ENCODE measurements at places on chromosomes 1 and 21.

DNA sequence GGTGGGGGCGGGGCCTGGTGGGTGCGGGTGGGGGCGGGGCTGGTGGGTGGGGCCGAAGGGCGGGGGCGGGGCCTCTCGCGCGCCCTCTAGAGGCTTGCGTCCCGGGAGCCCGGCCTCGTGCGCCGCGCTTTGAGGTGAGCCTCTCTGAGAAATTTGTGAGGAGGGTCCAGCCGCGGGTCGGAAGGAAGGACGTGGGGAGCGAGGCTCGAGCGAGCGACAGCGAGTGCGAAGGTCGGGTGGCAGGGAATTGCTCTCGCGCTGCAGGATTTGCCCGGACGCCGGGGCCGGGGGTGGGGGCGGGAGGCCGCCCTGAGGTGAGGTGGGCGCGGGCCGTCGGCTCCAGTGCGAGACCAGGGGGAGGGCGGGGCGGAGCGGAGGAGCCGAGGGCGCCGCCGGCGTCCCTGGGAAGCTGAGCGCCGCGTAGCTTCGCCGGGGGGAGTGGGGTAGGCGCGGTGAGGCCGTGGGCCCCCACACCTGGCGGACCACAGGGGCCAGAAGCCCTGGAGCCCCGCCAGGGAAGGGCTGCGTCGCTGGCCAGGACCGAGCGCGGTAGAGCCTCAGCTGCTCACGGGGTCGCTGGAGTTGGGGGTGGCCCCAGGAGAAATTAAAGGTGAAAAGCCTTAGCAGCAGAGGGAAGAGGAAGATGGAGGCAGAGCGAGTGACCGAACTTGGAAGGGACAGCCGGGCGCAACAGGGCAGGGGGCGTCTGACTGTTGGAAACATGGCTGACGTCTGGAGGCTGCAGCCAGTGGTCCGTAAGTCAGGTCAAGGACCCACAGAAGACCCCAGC, 754 bp upstream of the LSS start:
- peak; percentile 17 for DNase-seq

GRCh38 chr1:92459871-92460320, 26.8 kb downstream of the GFI1 start:
- DNase-seq, result no peak

DNA sequence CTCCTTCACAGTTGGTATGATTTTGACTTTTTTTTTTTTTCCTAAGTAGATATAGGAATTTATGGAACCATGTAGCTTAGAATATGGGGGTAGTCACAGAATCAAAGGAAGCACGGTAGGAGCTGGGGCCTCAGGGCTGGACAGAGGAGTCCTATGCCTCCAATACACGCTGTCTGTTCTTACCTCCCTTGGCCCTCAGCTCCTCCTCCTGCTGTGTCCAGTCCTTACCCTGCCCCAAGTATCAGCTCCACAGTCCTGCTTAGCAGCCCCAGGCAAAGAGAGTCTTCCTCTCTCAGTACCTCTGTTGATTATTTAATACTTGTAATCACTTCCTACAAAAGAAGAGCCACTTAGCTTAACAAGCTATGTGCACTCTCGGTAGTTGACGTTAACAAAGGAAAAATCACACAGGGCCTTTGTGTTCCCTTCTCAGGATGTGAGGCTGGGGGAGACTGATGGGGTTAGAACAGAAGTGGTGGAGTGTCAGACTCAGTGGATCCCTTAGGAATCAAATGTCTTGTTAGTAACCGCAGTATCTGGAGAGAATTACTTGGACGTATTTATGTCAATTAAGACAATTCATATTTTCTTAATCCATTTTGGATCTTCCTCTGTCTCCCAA, 292.3 kb downstream of the HHAT start:
- no peak for DNase-seq

- DNase-seq, result no peak
Measured at GRCh38 chr1:153612755-153613331, at the start of gene S100A16. TSS of gene S100A16 (minus strand) at chr1:153613137. CDS start at chr1:153608151, 4,986 bp downstream.

GRCh38 chr1:81582467-81582986, 218.2 kb upstream of the ADGRL2 start:
- no peak for DNase-seq

DNA sequence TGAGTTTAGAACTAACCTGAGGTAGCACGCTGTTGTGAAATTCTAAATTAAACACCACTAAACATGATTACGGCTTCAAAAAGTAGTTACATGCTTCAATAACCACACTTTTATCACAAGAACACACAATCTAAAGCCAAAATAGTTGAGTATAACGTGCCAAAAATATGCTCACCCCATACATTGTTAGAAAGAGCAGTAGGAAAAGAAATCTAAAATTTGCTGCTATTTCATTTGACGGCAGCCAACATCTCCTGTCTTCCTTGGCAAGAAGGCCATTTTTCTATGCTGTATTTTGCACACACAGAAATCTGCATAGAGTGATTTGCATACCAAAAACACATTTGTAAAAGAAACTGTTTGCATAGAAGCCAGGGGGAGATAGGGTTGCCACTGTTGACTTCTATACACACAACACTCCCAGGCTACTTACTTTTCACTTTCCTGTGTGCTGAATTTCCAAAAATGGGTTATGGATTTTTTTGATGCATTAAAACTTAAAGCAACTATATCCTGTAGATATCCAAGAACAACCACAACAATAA, 42.9 kb upstream of the DMRTB1 start:
- DNase-seq, result no peak

- DNase-seq, result no peak
Measured at GRCh38 chr21:35316933-35317332, 267.8 kb upstream of the RUNX1 start.

- no peak for DNase-seq
Measured at GRCh38 chr1:40248412-40248811, 675 bp downstream of the TMCO2 start.

- DNase-seq, result no peak
Measured at GRCh38 chr1:112849425-112850033, 106.5 kb downstream of the SLC16A1 start.

- DNase-seq, result no peak
Measured at GRCh38 chr1:39829791-39830533, 41.3 kb upstream of the BMP8B start.

- no peak for DNase-seq
Measured at GRCh38 chr1:218254296-218254946, 30.7 kb upstream of the RRP15 start.

- DNase-seq, result no peak
Measured at GRCh38 chr1:115765091-115765490, 3.4 kb downstream of the CASQ2 start.

- no peak for DNase-seq
Measured at GRCh38 chr1:231046730-231047395, 6.8 kb upstream of the FAM89A start.

GRCh38 chr1:174022976-174023277, 770 bp upstream of the RC3H1 start:
- no peak for DNase-seq

- no peak for DNase-seq
Measured at GRCh38 chr1:58030456-58030855, 516.1 kb downstream of the OMA1 start.

DNA sequence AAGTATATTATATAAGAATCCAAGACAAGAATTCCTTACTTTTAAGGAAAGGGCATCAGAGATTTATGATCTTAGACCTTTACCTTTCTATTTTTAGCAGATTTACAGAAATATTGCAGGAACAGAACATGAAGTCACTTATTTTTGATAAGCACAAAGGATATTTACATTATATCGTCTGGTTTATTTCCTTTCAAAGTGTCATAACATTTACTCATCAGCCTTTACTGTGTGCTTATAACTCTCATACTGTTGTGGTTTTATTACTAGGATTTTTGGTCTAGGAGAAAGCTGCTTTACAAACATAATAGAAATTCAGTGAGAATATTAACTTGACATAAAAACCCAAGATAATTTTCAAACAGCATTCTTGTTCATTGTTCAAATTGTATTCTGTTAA, 47.6 kb downstream of the APP start:
- DNase-seq, result no peak

DNA sequence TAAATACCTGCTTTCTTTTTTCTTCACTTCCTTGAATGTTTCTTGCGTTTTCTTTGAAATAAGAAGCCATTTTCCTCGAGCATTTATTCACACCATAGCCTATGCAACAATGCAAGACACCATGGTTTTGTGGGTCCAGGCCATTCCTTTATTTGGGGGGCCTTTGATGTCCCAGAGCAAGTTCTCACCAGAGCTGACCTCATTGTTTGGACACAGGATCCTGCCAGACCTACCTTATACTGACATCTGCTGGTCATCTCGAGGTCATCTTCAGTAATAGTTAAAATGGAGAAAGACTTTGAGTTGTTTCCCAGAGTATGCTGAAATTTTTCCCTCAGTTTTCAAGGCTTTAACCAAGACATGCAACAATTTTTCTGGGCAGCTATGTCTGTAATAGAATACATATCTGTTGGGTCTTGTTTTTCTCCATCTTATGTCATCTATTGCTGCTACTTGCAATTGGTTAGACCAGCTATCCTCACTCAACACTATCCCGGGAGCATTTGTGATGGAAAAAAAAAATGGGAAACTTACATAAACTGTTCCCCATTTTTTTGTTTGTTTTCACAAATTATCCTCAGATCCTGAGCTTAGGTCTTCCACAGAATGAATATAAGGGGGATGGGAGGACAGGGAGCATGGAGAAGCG, 34.0 kb upstream of the BACE2 start:
- DNase-seq, result no peak

GRCh38 chr1:160578525-160579191, 638 bp downstream of the CD84 start:
- no peak for DNase-seq

GRCh38 chr1:220219865-220220698, 52.2 kb downstream of the RAB3GAP2 start:
- DNase-seq, result no peak

- no peak for DNase-seq
Measured at GRCh38 chr21:33619726-33620125, 21.8 kb downstream of the CRYZL1 start.

DNA sequence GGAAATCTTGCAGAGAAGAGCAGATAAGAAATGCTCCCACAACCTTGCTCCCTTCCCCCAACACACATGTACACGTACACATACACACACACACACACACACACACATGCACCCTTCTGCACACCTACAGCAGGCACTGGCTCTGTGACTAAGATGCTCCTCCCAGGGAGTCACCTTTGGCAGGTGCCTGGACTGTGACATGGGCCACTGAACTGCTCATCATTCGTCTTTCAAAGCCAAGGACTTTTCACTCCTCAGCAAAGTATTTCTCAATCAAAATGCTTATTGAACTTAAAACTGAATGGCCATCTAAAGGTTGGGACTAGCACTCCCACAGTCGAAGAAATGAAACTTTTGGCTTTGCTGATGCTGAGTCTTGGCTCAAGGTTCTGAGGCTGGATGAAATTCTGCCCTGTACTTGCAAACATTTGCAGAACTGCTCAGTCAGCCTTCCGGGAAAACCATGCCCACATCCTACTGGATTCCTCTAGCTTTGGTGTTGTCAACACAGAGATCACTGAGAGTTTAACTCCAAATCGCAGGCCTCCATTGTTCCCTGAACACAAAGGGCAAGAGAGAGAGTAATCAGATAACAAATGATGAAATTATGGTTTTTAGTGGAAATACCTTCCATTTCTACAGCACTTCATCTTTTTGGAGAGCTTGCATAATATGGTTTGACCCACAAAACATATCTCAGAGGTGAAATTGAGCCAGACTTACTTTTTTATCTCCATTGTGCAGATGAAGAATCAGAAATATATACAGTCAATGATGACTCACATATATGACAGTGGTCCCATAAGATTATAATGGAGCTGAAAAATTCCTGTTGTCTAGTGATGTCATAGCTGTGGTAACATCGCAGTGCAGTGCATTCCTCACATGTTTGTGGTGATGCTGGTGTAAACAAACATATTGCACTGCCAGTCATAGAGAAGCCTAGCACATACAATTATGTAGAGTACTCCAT, 72.4 kb upstream of the BCAR3 start:
- no peak for DNase-seq

- DNase-seq, result peak; percentile 19
Measured at GRCh38 chr1:47755101-47755990, 241.8 kb downstream of the TRABD2B start.

GRCh38 chr1:204624631-204625216, 60.8 kb downstream of the LRRN2 start:
- no peak for DNase-seq

DNA sequence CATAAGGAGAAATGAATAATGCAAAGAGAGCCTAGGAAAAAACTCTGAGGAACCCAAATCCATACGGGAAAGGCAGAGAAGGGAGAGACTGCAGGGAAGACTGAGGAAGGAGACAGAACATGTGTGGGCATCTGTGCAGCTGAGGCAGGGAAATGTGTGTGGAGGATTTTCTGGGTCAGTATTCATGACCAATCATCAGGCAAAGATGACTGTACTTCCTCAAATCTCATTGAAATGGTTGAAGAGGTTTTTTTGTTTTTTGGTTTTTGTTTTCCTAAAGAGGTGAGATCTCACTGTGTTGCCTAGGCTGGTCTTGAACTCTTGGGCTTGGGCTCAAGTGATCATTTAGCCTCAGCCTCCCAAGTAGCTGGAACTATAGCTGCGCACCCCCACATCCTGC, 15.7 kb downstream of the DIP2A start:
- no peak for DNase-seq

DNA sequence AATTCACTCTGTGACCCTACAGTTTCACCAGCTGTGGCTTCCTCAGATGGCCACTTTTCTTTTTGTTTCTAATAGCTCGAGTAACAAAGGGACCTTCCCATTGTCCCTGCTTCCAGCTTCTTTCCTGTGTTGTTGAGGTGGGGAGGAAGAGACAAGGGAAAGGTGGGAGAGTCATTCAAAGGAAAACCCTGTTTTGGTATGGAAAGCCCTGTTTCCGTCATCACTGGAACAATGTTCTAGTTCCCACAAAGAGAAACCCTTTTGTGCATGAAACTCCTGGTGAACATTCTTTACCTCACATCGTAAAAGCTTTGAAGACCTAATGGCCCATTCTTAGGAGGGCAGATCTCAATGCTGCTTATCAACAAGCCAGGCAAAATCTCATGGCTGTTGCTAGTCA, 62.2 kb downstream of the ABCA4 start:
- DNase-seq, result no peak

DNA sequence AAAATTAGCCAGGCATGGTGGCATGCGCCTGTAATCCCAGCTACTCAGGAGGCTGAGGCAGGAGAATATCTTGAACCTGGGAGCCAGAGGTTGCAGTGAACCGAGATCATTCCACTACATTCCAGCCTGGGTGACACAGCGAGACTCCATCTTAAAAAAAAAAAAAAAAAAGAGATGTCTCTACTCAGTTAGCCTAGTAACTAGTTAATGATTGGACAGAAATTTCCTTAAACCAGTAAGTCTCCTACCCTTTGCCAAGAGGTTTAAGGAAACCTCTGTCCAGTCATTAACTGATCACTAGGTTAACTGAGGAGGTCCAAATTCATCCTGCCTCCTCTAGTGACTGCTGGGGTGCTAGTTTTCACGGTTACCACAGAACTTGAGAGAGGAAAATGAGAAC, 143.9 kb upstream of the UBE2U start:
- DNase-seq, result no peak

GRCh38 chr1:226663327-226663704, 75.8 kb downstream of the ITPKB start:
- DNase-seq, result no peak

DNA sequence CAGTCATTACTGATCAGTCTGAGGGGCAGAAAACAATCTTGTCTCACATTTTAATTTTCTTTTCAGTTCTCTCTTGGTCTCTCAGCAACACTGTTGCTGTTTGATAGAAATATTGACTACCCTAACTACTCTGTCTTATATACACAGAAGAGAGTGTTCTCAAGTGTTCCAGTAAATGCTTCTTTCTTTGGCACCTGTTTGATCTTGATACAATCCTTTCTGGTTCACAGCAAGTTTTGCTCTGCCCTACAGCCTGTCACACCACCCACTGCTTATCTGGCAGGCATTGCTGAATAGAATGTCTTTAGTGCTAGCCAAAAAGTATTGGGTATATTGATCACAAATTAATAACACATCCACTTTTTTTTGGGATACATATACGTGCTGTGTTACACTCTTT, 75.7 kb upstream of the WLS start:
- DNase-seq, result no peak
